Activated CD4-positive, alpha-beta T cell treated with anti-CD3 and anti-CD28 coated beads, Interleukin-2, amount 50 U/mL, for 1 hour (primary cell): ENCODE measurements at places on chromosomes 5 and 9.
A peak's percentile ranks its signal among the peaks of the same experiment; 100 is the strongest.

GRCh38 chr9:35664531-35665470 lies at the start of gene ARHGEF39:
TSS of gene ARHGEF39 (minus strand) at chr9:35665195. CDS start at chr9:35665169, 26 bp downstream.
- DNase-seq = peak; percentile 39

GRCh38 chr5:179900711-179901110 lies 7.0 kb downstream of the TBC1D9B start:
- no peak for DNase-seq

GRCh38 chr5:150065886-150066285 lies 20.5 kb downstream of the CSF1R start:
- DNase-seq = no peak

GRCh38 chr5:10323588-10324488 lies 16.1 kb upstream of the CMBL start:
- DNase-seq = no peak

DNA sequence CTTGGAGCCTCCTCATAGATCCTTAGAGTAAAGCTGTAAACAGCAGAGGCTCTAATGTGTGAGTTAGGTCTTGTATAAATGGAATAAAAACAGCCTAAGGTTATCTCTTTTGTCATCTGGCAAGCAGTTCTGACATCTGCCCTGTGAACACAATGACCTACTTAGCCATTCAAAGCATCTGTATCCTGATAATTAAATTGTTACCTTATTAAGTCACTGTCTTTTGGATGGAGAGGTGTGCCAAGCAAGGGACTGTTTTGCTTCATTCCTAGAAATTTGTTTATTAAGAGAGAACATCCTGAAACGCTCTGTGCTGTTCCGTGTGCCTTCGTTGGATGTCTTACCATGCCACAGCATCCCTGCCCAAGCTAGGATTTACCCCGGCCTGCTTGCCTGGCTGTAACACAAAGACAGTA lies 1.5 kb downstream of the LSM11 start:
- no peak for DNase-seq

DNA sequence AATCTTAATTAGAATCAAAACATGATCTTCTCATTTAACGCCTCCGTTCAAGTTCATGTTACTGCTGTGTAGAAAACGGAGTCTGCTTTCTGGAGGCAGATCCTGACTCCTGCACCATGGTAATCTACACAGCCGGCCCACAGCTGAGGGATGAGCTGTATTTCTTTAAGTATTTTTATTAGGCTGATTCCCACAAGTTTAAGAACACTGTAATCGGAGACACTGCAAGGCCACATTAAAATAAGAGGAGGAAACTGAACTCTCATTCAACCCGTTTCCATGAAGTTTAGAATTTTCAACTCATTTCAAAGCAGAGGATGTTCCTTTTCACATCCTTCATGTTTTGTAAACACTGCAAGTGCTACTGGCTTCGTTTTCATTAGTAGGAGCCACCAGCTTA lies 372.2 kb downstream of the NFIB start:
- DNase-seq = no peak

DNA sequence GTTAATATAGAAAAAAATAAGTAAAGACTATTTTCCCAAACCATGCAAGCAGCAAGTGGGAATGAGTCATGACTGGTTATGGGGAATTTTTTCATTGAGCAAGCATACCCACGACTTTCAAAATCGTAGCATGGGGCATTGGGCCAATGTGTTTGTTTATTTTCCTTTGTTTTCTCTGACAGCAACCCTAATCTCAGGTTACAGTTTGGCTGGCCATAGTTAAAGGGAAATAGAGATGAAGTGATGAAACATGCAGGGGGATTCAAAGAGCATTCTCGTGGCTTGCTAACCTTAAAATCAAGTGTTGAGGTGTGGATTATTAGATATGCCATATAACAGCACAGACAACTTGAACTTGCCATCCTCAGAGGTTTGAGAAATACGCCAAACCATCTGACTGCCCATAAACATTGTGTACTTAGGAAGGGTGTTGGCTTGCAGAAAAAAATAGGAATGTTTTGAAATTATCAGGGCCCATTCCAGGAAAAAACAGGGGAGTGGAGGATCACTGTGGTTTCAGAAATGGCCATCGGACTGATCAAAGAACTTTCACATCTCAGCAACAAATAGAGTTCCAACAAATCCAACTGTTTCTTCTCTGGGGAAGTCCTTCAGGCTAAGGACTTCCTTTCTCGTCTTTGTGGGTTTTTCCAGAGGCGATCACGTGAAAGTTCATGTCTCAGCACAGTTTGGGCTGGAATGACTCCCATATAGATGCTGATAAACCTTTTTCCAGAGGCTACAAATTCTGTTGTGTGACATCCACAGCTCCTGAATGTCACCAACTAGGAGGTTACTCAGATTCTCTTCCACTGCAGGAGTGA lies 259.1 kb downstream of the SYK start:
- DNase-seq = no peak

GRCh38 chr5:168215646-168216045 lies 75.8 kb upstream of the WWC1 start:
- no peak for DNase-seq

GRCh38 chr9:88438811-88439210 lies 50.6 kb downstream of the SPIN1 start:
- no peak for DNase-seq

- DNase-seq = no peak
Measured at GRCh38 chr5:51376509-51376908, 6.7 kb upstream of the ISL1 start.

DNA sequence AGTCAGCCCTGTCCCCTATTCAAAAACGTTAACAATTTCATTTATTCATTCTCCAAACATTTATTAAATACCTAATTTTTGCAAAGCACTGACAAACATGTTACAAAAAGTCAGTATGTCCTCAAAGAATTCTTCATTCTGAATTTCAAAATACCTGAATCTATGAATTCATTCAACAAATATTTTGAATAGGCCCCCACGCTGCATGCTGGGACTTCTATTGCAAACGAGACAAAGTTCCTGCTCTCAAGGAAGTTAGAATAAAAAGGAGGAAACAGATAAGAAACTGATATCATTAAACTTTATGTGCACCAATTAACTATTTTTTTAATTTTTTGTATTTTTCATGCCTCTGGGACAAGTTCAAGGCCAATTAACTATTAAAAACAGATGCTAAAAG lies 26.6 kb downstream of the TRPM6 start:
- DNase-seq = no peak

GRCh38 chr5:174725991-174726601 lies 1.7 kb downstream of the MSX2 start:
- DNase-seq = no peak

DNA sequence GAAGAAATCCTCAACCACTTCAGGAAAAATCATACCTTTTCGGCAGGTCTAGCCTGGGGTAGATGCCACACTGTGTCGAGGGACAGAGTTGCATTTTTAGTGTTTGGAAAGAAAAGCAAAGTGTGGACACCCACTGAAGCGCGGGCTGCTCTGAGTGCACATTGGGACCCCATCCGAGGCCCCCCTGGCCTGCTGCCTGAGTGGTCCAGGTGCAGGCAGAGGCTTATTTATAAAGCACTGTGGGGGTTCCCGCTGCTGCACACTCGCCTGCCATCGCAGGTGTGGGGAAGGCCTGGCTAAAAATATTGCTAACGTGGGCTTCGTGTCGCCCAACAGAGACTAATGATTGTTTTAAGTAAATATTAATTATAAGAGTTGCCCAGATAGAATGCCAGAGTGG lies 119.4 kb downstream of the CRB2 start:
- no peak for DNase-seq

GRCh38 chr5:44707721-44708120 lies 101.0 kb upstream of the MRPS30 start:
- no peak for DNase-seq
